B cell (primary cell): ENCODE measurements at places on chromosomes 5 and 9.

DNA sequence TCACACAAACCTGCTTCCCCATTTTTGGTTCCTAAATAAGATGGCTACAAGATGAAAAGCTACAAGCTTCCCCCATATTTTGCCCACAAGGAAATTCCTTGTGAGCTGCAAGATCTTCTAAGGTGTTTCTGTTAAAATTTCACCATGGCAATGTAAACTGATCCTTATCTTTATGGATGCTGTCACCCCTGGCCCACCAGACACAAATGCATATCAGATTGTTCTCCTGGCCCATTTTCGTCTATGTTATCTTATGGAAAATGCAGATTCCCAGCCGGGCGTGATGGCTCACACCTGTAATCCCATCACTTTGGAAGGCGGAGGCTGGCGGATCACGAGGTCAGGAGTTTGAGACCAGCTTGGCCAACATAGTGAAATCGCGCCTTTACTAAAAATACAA lies 65.1 kb upstream of the IL6ST start:
- DNase-seq = no peak

- no peak for DNase-seq
Observed at GRCh38 chr9:129962451-129962864, 80.5 kb downstream of the FNBP1 start.

DNA sequence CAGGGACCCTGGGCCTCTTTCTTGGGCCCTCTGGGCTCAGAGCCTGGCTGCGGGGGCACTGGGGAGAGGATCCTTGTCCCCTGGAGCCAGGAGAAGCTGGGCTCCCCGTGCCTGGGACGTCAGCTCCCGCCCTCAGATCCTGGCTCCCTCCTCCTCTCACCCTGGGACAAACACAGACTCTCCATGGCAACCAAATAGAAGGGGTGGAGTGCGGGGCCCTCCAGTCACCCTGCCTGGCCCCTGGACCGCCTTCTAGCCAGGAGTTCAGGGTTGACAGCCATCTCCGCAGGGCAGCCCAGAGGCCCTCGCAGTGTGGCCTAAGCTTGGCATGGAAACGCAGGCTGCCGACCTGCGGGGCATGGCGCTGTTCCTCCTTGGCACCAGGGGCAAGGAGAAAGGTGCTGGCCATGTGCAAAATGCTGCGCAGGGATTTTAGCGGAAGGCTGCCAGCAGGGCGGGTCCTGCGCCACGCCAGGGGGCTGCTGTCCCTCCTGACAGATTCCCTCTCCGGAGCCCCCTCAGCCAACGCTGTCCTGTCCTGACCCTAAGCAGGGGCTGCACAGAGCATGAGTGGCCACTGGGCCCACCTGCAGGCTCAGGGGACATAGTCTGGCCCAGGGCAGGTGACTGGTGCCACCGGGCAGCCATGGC lies 1.0 kb downstream of the ZDHHC11 start:
- DNase-seq = no peak

- no peak for DNase-seq
Observed at GRCh38 chr5:142059304-142059940, 46.6 kb upstream of the GNPDA1 start.

DNA sequence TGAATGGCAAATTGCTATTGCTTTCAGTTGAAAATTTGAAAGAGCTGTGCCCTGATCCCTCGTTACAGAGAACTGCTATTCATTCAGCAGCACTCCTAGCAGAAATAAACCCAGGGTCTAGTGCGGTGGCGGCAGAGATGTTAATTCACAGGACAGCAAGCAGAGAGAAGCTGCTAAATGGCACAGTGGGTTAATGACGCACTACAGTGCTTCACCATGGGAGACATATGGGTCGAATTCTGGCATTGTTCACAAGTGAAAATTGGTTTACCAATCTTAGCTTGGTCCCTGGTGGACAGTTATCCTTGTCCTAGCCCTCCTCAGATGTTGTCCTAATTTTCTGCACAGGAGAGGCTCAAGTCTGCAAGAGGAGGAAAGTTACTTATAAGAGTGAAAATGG lies 807.4 kb downstream of the TLE1 start:
- no peak for DNase-seq

- no peak for DNase-seq
Observed at GRCh38 chr5:58437661-58438060, 22.2 kb downstream of the PLK2 start.

DNA sequence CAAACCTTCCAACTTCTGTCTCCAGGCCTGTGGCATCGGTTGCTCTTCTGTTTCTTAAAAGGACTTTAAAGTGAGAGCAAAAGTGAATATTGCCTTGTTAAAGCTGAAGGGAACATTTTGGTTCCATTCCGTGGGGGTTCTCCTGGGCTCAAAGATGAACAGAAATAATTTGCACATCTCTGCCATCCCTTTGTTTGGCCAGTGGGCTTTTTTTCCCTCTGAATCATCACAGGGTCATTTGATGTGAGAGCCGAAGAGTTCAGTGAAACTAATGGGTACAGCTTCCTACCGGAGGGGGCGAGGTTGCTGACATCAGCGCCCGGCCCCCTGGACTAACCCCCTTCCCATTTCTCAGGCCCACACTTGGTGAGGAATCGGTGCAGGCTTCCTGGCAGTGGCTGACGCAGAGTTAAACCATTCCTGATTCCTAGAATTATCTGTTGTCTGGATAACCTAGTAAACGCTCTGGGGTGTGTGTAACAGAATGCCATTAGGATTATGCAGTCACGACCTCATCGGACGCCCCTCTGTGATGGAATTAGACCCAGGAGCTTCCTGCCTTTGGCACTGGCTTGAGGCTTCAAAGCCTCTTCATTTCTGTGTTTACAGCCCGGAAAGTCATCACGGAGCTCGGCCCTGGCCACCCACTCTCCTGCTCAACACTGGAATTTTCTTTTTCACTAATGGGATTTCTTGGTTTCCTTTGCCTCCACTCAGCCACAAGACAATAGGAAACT lies 61.6 kb upstream of the RPL26L1 start:
- no peak for DNase-seq

GRCh38 chr5:6755519-6755918 lies 42.3 kb downstream of the TENT4A start:
- no peak for DNase-seq

DNA sequence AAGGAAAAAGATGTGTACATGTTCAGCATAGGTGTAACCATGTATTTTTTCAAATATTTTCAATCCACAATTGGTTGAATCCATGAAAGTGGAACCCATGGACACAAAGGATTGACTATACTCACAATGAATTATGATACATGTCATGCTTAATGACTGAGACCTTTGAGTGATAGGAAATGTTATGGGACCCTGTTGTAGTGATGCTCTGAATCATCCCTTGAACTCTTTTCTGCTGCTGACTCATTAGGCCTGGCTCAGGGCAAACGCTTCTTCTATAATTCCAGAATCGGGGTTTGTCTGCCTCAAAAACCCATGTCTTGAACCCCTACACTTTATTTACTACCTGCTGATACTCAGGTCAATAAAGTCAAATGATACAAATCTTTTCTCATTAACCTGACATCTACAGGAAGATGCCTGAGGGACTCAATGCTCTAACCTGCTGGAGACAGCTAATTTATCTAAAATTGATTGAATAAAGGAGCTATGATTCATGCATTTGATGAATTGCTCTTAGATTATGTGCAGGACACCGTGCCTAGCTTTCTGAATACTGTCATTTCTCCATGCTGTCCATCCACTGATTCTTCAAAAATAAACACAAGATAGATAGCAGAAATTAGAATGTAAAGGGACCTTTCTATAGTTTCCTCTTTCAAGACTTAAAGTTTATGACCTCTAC lies 260.1 kb downstream of the PRELID2 start:
- DNase-seq = no peak

GRCh38 chr9:20592673-20593072 lies 29.6 kb downstream of the MLLT3 start:
- DNase-seq = no peak

GRCh38 chr5:35899800-35900199 lies 38.6 kb downstream of the CAPSL start:
- DNase-seq = no peak

GRCh38 chr9:18319918-18320445 lies 154.0 kb upstream of the ADAMTSL1 start:
- no peak for DNase-seq

GRCh38 chr9:76615177-76615603 lies 149.0 kb upstream of the PCA3 start:
- peak; percentile 27 for DNase-seq

DNA sequence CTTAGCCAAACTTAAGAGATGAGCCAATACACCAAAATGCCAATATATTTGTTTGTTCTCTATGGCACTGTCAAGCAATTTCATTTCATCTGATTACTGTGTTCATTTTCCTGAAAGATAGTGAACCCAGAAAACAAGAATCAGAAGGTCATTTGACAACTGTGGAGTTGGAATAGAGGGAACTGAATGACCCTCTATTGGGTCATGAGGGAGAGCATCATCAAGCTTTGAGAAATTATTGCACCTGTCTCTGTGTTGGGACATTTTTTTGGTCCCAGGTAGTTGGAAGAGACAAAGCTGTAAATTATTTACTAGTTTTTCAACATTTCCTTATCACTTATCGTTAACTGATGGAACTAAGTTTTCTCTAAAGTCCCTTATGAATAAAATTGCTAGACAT lies 129.4 kb downstream of the GHR start:
- DNase-seq = no peak

DNA sequence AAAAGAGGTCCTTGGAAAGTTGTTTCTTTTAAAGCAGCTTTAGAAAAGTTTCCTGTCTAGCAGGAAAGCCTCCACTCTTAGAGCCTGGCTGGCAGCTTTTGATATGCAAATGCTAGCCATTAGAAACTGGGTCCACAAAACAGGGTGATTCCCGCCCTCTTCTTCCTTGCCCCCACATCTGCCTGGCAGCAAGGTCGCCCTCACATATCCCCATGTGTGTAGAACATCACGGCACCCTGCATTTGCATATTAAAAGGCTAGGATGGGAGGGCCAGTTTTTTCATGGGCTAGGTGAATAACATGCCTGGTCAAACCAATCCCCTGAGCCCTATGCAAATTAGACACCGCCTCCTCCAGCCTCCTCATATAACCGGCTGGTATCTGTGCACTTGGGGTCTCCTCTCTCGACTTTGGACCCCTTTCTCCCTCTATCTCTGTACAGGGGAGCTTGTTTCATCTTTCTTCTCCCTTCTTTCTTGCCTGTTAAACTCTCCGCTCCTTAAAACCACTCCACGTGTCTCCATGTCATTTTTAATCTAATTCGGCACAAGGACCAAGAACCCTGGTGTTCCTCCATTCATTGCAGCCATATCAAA lies 426.8 kb upstream of the CTNND2 start:
- DNase-seq = no peak

DNA sequence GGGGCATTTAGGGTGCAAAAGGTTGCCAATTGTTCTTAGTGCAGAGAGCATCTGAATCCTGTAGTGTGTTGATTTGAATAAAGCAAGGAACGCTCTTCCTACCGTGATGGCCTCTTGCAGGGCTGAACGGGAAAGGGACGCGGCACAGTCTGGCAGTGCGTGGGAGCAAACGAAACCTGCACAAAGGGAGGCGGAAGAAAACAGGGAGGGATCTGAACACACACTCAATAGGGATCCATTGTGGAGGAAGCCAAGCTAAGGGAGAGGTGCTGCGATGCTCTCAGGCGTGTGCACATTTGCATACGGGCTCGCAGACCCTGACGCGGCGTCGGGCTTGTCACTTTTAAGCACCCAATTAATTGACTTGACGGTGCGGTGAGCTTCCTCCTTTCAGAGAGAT lies 414.0 kb upstream of the IRX1 start:
- no peak for DNase-seq

GRCh38 chr5:62561896-62562295 lies 16.7 kb upstream of the LRRC70 start:
- no peak for DNase-seq
